ENCODE measurements at places on chromosomes 5 and 9.

- DNase-seq, result no peak
These were observed 21.2 kb downstream of the ENC1 start for GRCh38 chr5:74619308-74619707.

- no peak for DNase-seq
These were observed 232.5 kb downstream of the SPATA31A1 start for GRCh38 chr9:39587844-39588499.

GRCh38 chr9:72048850-72049249 lies 11.6 kb downstream of the C9orf57 start:
- DNase-seq, result no peak

- DNase-seq, result no peak
These were observed 19.4 kb downstream of the AMBP start for GRCh38 chr9:114058688-114059046.

DNA sequence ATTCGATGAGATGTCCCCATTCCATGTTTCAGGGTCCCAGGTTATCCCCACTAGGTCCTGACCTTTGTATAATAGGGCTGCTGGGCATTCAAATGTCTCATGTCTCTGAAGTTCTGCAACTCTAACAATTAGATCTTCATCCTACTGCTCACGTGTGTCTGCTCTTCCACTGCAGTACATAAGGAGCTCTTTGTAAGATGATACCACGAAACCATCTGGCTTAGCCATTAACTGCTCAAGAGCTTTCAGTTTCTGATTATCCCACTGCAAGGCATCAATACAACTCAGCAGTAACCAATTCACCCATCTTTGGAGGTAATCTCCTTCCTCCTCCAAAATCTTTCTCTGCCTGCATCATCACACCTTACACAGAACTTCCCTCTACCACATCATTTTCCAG lies 49.9 kb upstream of the PPP2CA start:
- DNase-seq, result no peak
